ENCODE measurements at places on chromosomes 11 and 22.

DNA sequence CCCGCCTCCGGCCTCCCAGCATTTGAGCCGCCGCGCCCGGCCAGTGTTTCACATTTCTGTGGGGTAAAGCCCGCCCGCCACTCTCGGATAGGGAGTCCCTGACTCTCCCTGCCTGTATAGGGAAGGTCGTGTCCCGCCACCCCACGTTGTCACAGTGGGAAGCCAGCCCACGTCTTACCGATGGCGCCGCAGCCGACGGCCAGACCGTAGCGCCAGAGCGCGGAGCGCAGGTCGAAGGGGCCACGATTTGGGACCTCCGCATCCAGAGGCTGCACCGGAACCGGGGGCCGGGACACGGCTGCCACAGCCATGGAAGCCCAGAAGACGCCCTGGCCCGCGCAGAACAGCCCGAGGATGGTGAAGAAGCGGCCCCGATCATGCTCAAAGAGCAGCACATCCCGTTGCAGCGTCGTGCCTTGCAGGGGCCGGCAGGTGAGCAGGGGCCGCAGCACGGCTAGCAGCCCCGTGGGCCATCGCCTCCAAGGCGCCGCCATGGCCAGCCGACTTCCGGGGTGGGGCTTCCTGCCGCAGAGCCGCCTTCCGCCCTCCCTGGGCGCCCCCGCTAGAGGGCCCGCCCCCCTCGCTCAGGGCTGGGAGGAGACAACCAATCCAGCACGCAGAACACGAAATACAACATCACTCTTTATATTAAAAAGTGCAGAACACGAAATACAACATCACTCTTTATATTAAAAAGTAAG, at the start of gene TMEM223:
Gene TMEM223, minus strand, starts transcription at position 506 of the 701 bp plus-strand sequence. Its CDS starts 12 bp downstream, at position 494.
- peak; percentile 92 for ATAC-seq

DNA sequence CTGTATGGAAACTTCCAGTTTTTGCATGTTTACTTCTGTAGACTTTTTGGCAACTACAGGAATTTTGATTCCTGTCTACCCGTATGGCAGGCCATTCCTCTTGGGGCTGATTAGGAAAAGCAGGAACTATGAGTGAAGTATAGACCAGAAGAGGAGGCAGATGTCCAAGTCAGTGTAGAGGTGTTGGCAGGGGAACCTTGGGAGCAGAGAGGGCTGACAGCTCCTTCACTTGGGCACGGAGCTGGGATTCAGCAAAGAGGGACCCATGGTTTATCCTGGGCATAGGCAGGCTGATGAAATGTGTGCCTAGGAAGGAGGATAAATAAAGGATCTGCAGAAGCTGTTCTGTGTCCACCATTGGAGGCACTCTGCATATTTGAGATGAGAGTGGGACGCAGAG, 33.1 kb downstream of the TREH start:
- no peak for ATAC-seq

GRCh38 chr11:2684581-2684980, 15.2 kb downstream of the KCNQ1OT1 start:
- no peak for ATAC-seq

- ATAC-seq, result no peak
Measured at GRCh38 chr11:134939031-134939430, 527.0 kb upstream of the B3GAT1 start.

- no peak for ATAC-seq
Measured at GRCh38 chr11:87545858-87546257, 508.1 kb downstream of the TMEM135 start.

- ATAC-seq, result no peak
Measured at GRCh38 chr11:108122166-108122628, 830 bp downstream of the ACAT1 start.

DNA sequence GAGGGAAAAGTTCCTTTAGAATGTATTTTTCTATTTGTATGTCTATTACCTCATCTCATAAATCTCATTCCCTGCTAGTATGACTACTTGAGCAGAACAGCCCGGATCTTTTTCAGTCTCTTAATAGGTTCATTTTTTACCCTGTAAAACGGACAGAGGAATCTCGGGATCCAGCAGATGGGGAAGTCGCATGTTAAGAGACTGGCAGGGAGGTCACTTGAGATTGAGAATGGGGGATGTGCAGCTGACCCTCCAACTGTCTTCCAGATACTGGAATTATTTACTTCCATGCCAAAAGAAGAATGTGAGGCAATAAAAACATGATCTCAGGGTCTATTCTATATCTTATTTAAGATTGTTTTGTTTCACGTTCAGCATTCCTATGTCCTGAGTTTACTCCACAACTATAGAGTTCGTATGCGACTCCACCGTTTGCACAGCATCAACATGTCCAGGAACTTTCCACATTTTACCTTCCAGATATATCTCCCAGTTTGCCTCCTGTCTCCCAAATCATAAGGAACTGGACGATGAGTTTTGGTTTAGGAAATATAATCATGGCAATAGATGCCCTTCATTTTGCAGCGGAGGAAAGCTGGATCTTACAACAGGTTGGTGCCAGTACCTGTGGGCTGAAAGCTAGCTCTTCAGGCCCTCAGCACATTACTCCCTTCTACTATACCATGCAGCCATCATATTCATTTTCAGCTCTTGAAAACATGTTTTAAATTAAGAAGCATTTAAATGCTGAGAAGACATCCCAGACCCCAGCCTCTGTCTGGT, 181.5 kb downstream of the MAML2 start:
- no peak for ATAC-seq

DNA sequence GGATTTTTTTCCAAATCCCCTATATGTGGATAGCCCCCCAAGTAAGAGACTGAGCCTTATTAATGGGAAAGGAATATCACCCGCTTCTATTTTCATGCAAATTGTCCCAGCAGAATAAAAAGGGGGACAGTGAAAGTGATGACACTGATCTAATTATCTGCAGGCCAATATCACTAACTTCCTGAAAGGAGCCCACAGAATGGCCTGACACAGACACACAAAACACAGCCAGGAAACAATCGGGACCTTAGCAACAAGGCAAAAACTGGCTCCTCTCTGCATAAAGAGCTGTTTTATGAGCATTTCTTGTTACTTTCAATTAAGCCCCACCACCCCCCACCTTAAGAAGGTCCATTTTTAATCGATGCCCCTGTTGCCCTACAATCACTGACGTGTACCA, 54.3 kb upstream of the FAM181B start:
- ATAC-seq, result no peak

DNA sequence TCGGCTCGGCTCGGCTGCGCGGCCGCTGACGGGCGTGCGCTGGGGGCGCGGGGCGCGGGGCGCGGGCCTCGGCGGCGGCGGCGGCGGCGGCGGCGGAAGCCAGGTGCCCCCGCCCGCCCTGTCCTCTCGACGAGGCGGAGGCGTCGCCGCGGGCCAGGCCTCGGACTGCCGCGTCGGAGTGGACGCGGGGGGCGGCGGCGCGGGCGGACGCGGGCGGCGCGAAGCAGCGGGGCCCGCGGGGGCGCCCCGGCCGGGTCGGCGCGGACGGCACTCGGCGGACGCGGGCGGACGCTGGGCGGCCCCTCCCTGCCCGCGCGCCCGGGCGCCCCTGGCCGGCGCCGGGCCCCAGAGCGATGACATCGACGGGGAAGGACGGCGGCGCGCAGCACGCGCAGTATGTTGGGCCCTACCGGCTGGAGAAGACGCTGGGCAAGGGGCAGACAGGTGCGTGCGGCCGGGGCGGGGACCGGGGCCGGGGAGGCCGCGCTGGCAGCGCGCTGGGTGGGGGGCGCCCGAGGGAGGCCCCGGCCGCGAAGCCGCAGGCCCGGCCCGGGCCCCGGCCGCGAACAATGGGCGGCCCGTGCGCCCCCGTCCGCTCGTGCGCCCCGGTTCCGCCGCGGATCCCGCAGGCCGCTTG, at the start of gene BRSK2:
Gene BRSK2, plus strand, starts transcription at position 3 of the 637 bp plus-strand sequence. Its CDS starts 351 bp downstream, at position 354.
- no peak for ATAC-seq

DNA sequence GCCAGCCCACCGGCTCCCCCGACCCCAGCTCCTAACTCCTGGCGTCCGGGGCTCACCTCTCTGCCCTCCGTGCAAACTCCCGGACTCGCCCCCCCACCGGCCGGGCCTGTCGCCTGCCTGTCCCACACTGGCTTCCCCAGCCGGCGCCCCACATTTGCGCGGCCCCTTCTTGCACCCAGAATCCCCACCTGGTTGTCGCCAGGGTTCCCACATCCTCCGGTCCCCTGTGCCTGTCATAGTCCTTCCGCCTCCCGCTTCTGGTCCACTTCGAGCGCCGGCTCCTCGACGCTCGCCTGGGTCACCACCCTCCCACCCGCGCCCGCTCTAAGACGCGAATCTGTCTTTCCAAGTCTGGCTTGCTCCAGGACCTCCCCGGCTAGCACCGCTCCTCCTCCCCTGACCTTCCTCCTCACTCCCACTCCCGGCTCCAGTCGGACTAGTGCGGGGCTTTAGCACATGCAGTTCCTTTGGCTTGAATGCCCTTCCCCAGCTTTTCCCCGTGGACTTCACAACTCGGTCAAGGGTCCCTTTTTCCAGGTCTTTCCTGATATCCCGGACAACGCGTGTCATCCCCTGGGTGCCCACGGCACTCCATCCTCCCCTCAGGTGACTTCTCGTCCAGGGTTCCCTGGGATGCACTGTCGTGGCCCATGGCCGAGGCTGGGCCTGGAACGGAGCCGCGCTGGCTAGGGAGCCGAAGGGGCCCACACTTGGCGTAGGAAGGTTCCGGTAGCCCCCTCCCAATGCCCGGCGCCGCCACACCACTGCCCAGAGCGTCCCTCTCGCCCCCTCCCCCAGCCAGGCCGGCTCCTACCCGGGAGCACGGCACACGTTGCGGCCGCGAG, 635 bp downstream of the SCARF2 start:
- ATAC-seq, result peak; percentile 10
